ENCODE measurements at places on chromosomes 1 and 21. TPM values are rescaled to one million over a fixed set of nuclear protein-coding genes. Genes with fewer than 3 reads are reported as not detected.
A peak's percentile ranks its signal among the peaks of the same experiment; 100 is the strongest.

DNA sequence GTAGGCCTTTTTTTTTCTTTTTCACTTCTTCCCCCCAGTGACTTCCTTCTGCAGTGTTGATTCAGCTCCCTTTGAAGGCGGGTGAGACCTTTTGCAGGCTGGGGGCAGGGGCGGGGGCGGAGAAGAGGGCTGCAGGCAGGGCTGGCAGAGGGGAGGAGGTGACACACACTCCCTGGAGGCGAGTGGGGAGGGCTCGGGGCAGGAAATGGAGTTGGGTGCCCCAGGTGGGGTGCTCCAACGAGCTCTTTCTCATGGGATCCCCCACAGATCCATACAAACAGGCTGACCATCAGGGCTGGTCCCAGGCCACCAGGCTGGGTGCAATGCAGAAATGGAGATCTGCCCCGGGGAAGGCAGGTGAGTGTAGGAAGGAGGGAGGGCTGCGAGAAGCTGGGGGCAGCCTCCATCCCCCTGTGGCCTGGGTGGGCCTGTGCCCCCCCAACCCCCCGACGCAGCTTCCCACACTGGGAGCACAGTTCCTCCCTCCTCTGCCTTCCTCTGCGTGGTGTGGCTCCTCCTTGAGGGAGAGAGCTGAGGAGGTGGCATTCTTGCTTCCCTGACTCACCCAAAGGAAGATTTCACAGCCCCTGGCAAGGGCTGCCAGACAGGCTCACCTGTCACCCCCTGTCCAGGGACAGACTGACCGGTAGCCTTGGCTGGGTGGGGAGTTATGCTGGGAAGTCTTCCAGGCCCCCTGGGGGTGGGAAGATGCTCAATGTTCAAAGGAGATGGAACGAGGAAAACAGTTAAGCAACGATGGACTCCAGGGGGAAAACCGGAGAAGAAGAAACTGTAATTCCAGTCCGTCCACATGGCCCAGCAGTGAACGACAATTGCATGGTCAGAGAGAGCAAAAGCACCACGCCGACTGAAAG is 7.1 kb upstream of the ITGB2 start:
- DNase-seq = peak; percentile 36

DNA sequence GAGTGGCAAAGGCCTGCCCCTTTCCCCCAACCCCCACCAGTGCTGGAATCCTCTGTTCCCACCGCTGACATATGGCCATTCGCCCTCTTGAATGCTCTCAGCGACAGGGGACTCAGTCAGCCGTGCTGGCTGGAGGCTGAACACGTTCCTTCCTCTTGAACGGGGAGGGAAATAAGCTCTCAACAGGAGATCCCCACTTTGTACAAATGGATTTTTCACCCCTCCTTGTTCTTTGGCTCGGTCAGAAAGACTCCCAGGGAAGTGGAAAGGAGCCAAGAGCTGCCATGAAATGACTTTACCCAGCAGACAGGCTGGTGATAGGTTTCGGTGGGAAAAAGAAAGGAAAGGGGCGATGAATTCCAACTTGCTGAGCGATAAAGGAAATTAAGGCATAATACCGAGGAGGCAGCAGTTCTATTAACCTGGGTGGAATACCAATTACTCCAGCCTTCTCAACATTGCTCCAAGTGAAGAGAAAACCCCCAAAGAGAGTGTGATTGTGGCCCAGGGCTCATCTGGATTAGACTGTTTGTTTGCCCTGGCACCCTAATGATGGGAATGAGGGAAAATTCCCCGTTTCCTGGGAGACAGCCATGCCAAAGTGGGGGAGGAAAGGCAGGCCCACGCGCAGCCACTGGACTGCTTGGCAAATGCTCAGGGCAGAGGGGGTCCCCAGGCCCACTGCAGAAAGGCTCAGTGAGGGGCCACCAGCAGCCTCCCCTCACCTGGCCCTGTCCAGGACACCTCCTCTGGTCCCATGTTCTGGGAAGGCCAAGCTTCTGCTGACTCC is 23.9 kb downstream of the LRP8 start:
- DNase-seq = no peak

Gene SLC16A4
- polyA plus RNA-seq = 66.3 TPM

- DNase-seq = no peak
These were observed 174.0 kb downstream of the CRB1 start for GRCh38 chr1:197441999-197442414.

GRCh38 chr1:182196897-182197870 is 135.7 kb upstream of the ZNF648 start:
- no peak for DNase-seq

Gene ZNF362
- 67.5 TPM for polyA plus RNA-seq

Gene ARHGEF16
- 19.4 TPM for polyA plus RNA-seq

GRCh38 chr1:233064988-233065387 is 114.6 kb downstream of the NTPCR start:
- DNase-seq = no peak

DNA sequence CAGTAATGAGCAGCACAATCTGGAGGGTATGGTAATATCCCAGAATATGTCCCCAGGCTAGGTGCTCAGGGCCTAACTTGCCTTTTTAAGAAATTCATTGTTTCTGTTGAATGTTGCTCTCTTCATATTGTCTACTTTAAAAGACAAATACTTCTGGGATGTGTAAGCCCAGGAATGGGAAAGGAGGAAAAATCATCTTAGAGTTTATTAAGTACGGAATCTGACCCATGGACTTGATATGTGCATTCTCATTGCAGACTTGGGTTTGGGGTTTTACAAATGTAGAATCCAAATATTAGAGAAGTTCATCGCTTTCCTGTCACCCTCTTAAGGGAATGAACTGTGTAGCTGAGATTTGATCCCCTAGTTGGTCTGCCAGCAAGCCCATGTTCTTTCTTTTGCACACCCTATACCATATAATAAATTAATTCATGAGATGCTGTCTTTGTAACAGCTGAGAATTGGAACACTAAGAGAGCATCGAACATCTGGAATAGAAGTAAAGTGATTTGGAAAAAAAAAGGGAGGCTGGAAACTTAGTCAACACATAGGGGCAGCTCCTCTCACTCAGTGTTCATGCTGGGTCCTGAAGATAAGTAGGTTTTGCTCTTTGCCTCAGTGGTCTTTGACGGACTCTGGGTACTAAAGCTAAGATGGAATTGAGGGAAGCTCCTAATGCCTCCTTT is 235.8 kb upstream of the C1orf105 start:
- no peak for DNase-seq

Gene LHX8
- polyA plus RNA-seq = not detected

DNA sequence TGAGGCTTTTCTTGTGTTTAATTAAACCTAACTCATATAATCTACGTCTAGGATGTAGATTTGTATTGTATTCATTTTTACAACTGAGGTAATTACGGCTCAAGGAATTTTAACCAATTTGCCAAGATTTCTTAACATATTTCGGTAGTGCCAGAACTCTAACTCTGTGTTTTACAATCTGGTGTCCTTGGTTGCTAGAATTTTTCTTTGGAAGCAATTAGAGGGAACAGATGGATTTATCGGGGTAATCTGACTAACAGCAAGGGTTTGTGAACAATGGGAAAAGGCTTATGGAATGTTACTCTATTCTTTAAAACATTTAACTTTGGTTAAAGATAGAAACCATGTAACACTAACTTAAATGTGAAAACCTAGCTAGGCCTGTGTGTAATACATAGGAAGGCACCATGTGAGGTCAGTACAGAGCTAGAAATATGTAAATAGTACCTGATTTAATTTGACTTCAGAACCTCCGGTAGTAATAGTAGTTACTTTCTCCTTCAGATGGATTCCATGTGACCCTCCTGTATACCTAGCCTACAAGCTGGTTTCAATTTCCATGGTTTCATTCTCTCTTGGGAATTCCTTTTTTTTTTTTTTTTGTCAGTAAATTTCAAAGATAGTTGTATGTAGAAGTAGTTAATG is 1.2 kb downstream of the MTF2 start:
- DNase-seq = peak; percentile 52

- no peak for DNase-seq
These were observed 4.8 kb upstream of the PDE9A start for GRCh38 chr21:42648606-42649005.

DNA sequence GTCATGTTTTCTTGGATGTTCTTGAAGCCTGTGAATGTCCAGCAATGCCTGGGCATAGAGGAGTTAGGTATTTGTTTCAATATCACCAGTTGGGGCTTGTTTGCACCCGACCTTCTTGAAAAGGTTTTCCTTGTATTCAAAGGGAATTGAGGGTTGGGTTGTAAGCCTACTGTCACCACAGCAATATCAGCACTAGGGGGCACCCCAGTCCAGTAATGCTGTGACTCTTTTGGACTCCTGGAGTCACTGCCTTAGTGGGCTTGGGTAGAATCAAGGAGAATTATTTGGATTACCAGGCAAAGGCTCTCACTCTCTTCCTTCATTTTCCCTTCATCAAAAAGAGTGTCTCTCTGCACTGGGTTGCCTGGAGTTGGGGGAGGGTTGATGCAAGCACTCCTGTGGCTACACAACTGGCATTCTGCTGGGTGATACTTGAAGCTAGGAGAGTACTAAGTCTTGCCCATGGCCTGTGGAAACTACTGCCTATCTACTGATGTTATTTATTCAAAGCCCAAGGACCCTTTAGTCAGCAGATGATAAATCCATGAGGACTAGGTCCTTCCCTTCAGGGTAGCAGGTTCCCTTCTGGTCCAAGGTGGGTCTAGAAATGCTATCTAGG is 34.5 kb downstream of the OR10R2 start:
- DNase-seq = no peak

GRCh38 chr1:58854576-58854975 is 70.7 kb upstream of the JUN start:
- no peak for DNase-seq

Gene TMOD4
- polyA plus RNA-seq = 2.4 TPM

DNA sequence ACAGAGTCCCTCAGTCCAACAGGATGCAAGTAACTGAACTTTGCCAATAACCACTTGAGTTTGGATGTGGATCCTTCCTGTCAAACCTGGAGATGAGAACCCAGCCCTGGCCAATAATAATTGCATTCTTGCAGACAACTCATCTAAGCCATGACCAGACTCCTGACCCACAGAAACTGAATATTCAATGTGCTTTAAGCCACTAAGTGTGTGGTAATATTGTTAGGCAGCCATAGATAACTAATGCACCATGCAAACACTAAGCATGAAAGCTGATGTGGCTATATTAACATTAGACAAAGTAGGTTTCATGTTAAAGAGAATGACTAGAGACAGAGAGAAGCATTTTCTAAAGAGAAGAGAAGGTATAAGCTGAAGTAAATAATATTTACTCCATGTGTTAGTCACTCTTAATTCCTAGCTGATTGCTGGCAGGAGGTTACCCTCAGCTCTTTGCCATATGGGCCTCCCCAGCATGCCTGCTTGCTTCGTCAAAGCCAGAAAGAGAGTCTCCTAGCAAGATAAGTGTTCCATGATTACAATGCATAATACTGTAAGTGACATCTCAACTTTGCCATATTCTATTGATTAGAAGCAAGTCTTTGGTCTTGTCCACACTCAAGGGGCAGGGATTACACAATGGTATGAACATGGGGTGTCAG is 276.4 kb upstream of the PLXNA2 start:
- DNase-seq = no peak

- DNase-seq = no peak
These were observed 3.6 kb upstream of the RD3 start for GRCh38 chr1:211495584-211495983.

- no peak for DNase-seq
These were observed 104.2 kb upstream of the PROX1 start for GRCh38 chr1:213883618-213884017.

DNA sequence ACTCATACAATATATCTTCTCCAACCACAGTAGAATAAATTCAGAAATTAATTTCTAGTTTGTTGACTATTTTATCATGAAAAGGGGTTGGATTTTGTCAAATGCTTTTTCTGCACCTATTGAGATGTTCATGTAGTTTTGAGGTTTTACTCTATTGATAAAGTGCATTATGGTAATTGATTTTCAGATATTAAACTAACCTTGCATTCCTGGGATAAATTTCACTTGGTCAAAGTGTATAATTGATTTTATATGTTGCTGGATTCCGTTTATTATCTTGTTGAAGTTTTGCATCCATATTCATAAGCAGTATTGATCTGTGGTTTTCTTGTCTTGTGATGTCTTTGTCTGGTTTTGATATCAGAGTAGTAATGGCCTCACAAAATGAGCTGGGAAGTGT is 34.4 kb upstream of the HYI start:
- no peak for DNase-seq

Gene S100B
- 1.7 TPM for polyA plus RNA-seq

DNA sequence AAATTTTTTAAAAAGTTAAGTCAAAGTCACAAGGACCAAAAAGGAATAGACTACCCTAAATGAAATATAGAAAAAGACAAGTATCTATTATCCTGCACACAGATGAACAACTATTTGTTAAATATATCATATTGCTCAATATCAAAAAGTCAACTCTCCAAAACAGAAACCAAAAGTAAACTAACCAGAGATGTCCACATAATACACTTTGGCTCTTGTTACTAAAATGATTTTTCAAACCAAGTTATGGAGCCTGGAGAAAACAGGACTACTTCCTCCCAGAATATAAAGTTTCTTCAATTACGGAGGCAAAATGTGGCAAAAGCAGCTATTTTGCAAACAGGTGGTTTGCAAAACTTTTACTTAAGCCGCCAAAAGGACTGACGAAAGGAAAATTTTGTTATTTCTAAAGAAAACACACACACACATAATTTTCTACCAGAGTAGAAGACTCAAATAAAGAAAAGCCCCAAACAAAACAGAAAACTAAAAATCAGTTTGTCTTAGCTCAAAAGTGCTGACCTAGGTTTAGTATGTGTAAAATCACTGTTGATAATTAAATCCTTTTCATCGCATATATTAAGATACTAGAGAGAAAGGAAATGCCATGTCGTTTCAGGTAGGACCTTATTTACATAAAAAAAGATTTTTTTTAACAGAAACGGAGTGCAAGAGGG is 1.1 kb downstream of the DPYD start:
- DNase-seq = no peak

DNA sequence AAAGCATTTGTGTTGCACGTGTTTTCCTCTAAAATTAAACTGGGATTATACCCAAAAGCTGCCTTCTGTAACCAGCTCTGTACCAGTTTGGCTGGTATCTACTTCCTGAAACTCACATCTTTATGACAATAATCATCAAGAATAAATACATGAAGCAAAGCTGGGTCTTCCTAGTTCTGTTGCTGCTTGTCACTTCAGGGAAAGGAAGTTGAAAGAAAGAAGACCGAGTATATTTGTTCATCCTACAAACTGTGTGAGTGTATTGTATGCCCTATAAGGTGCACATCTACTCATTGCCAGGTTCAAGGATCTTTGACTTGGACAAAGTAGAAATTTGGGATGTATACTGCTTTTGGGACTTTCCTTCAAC is 29.1 kb upstream of the IFNGR2 start:
- no peak for DNase-seq

All from renal pelvis (tissue), 12 donors.